ENCODE measurements at places on chromosomes 16 and 17. TPM values are rescaled to one million over a fixed set of nuclear protein-coding genes. Genes with fewer than 3 reads are reported as not detected.
A peak's percentile ranks its signal among the peaks of the same experiment; 100 is the strongest.

The SYNGR3 gene
- total RNA-seq = not detected

The CX3CL1 gene
- 12.6 TPM for total RNA-seq

The HBM gene
- total RNA-seq = not detected

The CNGB1 gene
- 0.13 TPM for total RNA-seq

GRCh38 chr17:46154151-46154816, 38.9 kb downstream of the KANSL1 start:
- DNase-seq = no peak

DNA sequence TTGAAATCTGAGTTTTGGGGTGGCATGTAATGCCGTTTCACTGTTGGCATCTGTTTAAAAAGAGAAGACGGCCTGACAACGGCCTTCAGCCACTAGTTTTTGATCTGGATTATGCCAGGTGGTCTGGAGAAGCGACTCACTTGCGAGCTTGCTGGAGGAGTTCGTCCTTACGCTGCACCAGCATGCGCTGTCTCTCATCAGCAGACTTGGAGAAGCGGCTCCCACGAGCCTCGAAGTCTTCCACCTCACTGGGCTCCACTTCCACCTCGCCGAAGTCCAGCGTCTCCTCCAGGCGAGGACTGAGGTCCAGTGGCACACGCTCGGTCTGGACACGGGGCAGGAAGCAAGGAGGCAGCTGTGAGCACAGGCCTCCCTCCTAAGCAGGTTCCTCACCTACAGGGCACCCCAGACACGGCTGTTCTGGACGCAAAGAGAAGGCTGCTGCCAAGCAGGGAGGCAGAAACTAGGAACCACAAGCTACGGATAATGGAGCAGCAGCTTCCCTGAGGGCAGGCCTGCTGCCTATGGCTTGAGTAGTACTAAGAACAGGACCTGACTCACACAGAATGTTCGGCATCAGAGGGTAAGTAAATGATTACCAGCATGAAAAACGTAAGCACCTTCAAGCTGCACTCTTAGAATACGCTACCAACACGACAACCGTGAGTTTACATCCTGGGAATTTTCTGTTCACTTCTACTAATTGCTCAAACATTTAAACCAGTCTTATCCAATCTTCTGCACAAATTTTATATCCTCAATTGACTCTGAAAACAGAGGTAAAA, 61.4 kb downstream of the AMFR start:
- DNase-seq = no peak

DNA sequence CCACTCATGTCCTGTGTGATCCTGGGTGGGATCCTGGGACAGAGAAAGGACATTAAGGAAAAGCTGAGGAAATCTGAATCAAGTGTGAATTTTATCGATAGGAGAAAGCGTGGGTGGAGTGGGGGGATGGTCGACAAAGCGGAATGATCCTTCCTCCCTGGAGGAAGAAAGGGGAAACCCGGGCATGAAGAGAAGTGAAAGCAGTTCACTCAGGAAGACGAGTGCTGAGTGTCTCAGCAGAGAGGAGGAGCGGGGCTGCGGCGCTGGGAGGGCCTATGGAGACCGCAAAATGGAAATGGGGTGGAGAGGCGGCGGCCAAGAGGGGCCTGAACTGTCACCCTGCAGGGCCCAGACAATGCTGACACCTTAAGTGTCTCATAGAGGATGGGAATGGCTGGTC, 8.7 kb downstream of the ZDHHC7 start:
- DNase-seq = no peak

- DNase-seq = no peak
These were observed 352.8 kb downstream of the CDH13 start for GRCh38 chr16:82979406-82980111.

DNA sequence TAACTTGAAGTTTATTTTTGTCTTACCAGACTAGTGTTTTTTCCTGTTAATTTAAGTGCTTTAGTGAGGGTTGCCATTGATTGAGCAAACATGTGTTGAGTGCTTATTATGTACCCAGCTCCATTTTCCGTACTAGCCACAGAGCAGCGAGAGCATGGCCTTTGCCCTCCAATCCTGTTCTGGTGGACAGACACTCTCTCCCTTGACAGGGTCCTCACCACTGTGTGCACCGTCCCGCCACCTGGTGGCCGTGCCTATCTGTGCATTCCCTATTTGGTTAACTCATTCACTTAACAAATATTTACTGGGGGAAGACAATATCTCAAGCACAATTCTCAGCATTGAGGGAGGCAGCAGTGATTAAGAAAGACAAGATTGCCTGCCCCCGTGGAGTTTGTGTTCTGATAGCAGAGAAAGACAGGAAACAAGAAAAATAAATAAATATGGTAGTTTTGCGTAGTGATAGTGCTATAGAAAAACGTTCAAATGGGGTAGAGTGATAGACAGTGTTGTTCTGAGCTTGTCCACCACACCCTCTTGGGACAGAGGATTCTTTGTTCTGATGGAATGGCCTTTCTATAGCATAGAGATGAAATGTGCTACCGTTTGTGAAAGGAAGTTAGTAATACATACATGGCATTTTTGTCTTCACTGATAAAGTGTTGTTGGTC, 13.0 kb downstream of the CDH13 start:
- DNase-seq = peak; percentile 59

DNA sequence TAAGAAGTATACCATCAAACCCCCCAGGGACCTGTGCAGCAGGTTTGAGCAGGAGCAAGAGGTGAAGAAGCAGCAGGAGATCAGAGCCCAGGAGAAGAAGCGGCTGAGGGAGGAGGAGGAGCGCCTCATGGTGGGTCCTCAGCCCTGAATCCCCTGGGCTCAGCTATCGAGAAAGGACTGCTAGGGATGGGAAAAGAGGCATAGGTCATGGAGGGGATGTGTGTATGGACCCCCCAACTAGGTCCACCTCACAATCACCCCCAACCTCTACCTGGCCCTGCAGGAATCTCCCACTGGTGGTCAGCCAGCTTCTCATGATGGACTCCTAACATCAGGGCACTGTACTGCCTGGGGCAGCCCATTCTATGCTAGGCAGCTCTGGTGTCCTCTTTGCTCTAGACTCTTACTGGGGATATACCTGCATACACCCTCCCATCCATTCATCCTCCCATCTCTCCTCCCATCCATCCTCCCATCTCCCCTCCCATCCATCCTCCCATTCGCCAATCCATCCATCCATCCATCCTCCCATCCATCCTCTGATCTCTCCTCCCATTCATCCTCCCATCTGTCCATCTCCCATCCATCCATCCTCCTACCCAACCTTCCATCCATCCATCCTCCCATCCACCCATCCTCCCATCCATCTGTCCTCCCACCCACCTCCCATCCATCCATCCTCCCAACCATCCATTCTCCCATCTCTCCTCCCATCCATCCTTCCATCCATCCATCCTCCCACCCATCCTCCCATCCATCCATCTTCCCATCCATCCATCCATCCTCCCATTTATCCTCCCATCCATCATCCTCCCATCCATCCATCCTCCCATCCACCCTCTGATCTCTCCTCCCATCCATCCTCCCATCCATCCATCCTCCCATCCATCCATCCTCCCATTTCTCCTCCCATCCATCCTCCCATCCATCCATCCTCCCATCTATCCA, 10.6 kb downstream of the DRC7 start:
- no peak for DNase-seq

GRCh38 chr16:8998108-8998507, 34.4 kb upstream of the USP7 start:
- DNase-seq = no peak

- DNase-seq = no peak
These were observed 9.9 kb upstream of the ENPP7 start for GRCh38 chr17:79720705-79721292.
